ENCODE measurements at places on chromosomes 11 and 22.
A peak's percentile ranks its signal among the peaks of the same experiment; 100 is the strongest.

DNA sequence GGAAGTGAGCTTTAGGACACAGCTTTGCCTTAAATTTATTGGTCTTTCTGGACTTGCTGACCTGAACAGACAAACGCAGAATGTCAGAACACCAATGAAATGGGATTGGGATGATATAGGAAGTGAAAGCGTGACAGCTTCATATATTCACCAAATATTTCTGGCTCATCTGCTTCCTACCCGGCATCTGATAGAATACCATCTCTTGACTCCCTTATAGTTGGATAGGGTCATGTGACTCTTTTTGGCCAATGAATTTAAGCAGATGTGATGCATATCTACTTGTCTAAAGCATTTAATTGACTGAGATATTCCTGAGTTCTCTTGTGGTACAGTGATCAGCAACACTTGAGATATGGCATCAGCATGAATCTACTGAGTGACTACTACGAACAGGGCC, 2.5 kb upstream of the CAPRIN1 start:
- DNase-seq: no peak

DNA sequence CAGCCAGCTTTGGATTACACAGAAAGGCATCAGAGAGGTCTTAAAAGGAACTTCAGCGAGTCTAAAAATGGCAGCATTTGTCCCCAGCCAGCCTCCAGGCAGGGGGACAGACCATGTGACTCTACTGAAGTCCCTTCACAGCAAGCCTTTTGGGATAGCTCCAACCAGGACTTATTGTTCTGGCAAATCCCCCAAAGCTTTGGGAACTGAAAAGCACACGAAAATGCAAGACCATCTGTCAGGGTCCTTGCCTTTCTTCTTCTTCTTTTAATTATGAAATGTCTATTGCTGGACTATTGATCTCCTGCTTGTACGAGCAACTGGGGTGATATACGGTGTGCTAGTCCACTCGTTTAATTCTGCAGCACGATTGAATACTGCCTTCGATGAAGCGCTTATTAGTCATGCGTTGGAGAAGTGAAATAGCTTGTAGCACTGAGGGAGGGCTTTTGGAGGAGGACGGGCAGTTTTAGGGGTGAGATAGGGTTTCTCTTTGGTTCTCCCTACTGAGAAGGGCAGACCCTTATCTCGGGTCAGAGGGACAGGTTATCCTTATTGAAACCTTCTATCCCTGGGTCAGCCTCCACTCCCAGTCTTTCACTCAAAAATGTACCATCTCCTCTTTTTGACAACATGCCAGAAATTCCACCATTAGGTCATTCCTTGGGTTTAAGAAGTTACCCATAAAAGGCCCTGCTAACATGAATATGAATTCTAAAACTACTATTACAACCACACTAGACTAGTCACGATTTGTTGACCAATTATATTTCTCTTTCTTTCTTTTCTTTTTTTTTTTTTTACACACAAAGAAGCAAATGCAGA, 416.4 kb downstream of the MIAT start:
- DNase-seq: no peak

- DNase-seq: no peak
These were observed at the start of gene PLAAT5 for GRCh38 chr11:63490551-63491239. TSS of gene PLAAT5 (minus strand) at chr11:63491167. CDS start at chr11:63491034, 133 bp downstream.

DNA sequence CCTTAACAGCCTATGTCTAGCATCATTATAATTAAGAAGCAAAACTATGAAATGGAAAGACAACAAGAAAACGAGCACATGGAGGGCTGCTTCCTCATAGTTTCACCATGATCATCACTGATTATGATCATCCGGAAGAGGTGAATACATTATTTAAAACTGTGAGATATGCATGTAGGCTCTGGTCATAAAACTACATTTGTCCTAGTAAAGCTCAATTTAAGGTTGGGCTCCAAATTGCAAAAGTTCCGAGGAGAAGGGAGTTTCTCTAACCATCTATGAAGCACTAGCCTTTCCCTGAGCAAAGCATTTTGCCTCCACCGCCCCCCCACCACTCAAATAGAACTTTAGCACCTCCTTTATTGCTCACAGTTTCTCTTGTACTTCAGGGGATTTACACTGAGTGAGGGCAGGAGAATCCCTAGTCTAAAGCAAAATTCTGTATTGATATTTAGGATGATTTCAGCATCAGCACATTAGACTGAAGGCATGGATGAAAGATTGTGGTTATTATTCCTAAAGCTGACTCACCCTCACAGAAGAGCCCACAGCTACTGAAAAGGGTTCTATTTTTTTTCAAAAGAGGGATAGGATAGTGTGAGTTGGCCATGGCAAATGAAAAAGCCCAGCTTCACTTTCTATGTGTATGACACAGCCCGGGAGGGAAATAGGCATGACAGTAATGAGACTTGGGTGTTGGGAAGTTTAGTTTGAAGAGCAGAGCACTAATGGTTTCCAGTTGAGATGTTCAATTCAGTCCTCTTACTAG, 203.4 kb downstream of the CADM1 start:
- DNase-seq: no peak

DNA sequence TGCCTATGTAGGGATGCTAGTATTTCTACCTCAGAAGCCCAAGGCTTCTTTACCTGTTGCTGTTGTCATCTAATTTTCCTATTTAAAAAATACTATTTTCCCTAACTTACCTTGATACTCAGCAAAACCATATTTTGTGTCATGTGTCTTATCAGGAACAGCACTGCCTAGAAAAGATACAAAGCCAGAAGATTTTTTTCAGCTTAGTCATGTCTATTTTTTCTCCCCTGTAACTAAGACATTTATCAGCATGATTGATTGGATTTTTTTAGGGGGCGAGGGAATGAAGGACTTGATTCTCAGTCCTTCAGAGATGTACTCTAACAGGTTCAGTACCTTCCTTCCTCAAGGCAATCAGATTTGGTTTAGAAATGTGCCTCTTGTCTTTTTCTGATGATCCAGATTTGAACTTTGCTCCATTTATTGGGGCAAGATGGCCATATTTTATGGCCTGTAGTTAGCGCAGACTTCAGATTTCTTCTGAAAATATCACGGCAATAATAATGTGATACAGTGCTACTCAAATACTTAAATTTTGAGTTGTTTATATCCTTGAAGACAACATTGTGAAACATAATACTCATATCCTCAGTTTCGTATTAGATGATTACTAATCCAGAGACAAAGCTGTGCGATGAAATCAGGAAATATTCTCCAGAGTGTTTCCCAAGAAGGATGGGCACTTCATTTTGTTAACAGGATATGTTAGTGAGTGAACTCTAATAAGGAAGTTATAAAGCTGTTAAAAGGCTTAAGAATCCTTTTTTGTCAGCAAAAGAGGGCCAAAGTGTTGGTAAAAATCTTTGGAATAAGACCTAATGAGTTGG, 3.8 kb upstream of the PIK3IP1 start:
- DNase-seq: no peak

- DNase-seq: no peak
These were observed 78.2 kb downstream of the PPP2R1B start for GRCh38 chr11:111688013-111688412.

DNA sequence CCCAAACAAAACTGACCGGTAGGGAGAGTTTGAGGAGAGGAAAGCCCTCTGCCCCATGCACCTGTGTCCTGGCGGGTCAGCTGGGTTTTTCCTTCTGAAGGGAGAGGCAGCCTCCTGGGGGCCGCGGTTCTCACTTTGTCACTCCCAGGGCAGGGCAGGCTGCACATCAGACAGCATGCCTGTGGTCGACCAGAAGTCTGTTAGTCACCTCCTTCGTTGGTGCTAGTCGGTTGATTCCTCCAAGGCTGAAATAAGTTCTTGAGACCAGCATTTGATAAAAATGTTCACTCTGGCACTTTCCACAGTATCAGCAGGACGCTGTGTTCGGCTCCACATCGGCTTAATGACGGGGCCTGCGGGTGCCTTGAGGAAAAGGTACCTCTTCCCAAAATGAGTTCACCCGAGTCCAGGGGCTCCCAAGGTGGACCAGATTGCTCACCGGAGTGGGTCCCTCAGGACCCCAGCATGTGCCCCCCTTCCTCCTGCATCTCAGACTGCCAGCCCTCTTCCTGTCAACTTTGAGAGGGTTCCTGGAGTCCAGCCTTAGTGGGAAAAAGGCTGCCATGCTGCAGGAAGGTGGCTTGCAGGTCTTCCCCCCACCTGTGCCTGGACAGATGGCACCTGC, 373.7 kb upstream of the B3GAT1 start:
- no peak for DNase-seq

GRCh38 chr11:62865635-62866034, 15.1 kb upstream of the SLC3A2 start:
- DNase-seq: no peak

DNA sequence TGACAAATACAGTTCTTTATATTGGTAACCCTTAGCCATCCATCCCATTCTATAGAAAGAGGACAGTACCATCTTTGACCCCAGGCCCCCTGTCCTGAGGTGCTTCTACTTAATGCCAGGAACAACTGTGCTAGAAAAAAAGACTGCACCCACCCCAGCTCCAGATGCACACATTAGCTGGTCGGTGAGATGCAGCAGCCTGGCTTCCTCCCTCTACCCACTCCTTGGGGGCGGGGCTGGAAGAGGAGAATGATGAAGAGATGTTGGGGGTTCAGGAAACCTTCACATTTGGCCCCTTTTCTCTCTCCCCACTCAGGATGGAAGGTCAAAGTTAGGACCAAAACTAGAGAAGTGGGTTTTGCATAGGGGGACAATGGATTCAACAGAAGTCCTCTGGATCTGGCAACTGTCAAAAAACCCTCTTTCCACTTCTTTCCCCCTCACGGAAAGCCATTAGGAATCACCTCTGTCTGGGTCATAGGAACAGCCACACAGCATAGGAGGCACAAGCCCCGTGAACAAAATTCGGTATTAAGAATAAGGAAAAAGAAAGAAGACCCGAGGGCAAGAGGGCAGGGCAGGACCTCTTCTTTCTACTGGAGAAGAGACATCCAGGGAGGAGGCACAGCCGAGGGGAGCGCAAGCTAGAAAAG, 755 bp downstream of the NRIP3 start:
- DNase-seq: no peak

DNA sequence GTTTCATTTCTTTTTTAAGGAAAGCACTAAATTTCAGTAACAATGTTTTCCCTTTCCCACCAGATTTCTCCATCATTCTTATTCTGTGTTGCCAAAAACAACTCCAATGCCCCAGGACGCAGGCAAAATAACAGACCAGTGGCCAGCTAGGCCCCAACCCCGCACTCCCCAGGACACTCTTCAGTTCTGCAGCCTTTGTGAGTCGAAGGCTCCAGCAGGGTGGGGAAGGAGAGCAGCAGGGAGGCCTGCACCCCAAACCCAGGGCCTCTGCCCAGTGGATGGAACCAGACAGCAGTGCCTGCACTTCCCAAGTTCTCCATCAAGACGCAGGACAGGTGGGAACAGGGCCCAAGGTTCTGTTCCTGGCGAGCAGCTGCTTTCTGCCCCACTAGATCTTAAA, 34.4 kb downstream of the PPP2R1B start:
- no peak for DNase-seq

DNA sequence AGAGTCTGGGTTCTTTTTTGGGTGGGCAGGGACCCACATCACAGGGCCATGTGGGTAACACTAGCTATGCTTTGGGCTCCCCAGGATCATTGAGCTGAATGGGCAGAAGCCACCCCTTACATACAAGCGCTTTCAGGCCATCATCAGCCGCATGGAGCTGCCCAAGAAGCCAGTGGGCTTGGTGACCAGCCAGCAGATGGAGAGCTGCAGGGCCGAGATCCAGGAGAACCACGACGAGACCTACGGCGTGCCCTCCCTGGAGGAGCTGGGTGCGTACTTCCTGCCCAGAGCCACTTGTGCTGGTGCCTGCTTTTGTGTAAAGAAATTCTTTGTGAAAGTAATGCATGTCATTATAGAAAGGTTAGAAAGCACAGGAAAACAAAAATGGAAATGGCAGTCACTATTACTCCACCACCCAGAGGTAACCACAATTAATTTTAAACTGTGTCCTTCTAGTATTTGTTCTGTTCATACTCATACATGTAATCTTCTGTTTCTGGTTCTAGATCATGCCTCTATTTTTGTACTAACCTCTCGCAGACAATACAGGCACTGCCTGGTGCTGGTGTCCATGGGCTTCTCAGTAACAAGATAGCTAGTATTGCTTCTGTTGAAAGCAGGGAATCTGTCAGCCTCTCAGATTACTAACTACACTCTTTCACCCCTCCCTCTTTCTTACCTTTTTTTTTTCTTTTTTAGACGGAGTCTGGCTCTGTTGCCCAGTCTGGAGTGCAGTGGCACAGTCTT, 13.7 kb downstream of the CRY2 start:
- no peak for DNase-seq

GRCh38 chr11:72782081-72782920, 11.5 kb downstream of the STARD10 start:
- DNase-seq: no peak

GRCh38 chr11:114316980-114317786, 21.0 kb downstream of the NNMT start:
- no peak for DNase-seq

DNA sequence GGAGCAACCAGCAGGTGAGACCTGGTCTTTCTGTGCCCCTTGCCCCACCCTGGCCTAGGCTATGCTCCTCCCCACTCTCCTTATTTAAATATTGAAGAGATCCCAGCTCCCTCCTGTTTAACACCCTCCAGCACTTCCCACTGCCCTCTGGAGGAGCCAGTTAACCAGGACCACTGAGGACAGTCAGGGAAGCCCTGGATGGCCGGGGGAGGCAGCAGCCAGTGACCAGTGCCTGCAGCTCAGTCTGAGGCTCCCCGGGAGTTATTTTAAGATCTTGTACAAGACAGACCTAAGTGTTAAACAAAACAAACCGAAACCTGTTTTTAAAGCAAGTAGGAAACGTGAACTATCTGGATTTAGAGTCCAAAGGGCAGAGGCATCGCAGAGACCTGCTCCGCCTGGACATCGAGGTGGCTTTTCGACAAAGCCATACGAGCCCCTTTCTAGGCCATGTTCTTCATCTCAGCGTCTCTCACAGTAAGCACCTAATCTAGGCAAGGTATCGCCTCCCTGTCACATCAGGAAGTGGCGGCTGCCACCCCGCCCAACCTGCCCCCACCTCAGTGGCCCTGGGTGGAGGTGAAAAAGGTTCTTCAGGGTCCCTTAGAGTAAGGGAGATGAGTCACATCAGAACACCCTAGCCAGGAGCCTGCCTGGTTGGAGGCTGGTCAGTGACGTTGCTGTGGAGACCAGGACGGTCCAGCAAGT, 35.2 kb downstream of the TRMU start:
- peak; percentile 34 for DNase-seq

- no peak for DNase-seq
These were observed 13.7 kb downstream of the ARHGEF17 start for GRCh38 chr11:73321604-73322381.
